Head of caudate nucleus (tissue), 42 donors: ENCODE measurements at places on chromosomes 13 and 19.
A peak's percentile ranks its signal among the peaks of the same experiment; 100 is the strongest.

DNA sequence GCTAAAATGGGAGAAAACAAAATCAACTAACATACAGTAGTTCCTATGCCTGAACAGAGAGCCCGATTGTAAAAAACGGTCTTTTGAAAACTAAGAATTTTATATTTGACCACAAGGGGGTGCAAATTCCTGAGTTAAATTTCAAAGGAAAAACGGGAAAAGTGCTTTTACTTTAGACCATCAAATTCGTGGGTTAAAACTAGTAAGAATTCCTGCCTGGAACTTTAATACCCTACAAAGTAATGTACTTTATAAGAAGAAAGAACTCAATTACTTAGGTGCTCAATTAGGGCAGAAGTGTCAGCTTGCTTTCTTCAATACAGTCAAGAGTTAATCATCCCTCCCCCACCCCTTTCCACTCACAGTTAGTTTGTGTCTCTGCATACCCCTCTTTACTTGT, 69.8 kb downstream of the KCNRG start:
- no peak for DNase-seq

DNA sequence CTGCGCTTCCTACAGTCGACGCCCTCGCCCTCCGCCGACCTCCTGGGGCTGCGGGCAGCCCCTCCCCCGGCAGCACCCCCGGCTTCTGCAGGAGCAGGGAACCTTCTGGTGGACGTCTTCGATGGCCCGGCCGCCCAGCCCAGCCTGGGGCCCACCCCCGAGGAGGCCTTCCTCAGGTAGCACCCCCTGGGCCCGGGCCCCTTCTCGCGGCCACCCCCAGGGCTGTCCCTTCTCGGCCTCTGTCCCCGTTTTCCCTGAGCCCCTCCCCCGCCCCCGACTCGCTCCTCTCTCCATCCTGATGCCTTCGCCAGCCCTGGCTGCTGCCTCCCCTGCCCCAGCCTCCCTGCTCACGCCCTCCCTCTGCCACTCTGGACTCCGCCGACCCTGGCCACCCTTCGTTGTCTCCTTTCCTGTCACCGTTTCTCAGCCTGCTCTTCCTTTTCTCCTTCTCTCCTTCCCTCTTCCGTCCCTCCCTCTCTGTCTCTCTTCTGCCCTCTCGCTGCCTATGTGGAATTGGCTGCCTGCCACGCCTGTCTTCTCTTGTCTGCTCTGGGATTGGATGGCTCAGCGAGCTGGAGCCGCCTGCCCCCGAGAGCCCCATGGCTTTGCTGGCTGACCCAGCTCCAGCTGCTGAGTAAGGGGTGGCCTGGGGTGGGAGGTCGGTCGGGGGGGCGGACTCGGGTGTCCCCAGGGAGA, 11.0 kb downstream of the FUZ start:
- peak; percentile 95 for DNase-seq

- no peak for DNase-seq
These were observed 34.7 kb upstream of the ESD start for GRCh38 chr13:46831588-46832194.

DNA sequence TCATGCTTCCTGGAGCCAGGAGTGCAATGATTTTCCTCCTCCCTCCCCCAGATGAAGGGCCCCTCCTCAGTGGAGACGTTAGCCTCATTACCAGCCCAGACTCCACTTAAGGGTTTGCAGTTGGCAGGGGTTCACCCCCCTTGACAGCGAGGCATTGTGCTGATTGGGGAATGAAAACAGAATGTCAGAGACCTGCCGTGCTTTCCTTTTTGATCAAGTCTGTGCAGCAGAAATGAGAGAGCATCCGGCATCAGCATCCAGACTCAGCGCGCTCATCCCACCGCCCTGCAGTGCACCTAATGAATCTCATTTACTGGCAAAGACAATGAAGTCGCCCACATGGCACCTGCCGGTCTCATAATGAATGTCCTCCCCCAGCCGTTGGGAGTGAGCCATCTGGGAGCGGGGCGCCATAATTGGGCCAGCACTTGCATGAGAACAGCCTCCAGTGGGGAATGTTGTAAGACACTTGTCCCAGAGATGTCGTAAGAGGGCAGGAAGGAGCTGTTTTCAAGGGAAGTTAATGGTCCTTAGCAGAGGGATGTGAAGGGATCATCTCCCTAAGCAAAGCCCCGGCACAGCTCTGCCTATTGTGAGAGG, 98.3 kb upstream of the UQCRFS1 start:
- DNase-seq, result no peak

DNA sequence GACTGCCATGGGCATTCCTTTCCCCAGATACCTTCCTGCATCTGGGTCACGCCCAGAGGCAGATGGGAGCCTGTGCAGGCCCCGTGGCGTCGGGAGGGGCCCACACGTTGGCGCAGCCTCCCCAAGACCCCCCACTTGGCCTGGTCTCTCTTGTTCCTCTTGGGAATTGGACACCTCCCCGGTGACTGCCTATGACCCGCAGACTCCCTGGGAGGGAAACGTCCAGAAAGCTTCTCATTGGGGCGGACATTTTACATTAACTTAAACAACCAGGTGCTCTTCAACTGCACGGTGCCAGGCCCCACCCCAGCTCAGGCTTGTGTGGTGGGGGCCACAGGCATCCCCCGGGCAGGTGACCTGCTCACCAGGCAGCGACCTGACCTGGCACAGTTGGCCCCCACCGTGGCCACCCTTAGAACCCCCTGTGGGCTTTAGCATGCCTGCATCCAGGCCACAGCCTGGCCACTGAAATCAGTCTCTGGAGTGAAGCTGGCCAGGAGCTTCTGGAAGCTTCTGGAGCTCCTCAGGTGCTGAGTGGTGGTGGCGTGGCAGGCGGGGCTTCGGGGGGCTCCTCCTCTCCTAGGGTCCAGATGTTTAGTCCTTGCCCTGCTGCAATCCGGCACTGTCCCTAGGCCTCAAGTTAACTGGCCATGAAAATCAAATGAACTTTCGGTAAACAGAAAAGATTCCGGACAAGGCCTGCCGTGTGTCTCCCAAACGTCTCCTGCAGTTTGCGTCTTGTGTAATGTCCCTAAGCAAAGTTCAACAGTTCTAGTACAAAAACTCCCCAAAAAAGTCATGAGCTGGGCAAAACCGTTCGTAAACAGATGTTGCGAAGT, 8.5 kb upstream of the PROZ start:
- no peak for DNase-seq

- DNase-seq, result no peak
These were observed 1.2 kb downstream of the KCNRG start for GRCh38 chr13:50016444-50016843.

GRCh38 chr19:50266896-50267295, 62.3 kb downstream of the KCNC3 start:
- no peak for DNase-seq

- DNase-seq, result no peak
These were observed 7.8 kb upstream of the LYPD5 start for GRCh38 chr19:43809762-43810696.

DNA sequence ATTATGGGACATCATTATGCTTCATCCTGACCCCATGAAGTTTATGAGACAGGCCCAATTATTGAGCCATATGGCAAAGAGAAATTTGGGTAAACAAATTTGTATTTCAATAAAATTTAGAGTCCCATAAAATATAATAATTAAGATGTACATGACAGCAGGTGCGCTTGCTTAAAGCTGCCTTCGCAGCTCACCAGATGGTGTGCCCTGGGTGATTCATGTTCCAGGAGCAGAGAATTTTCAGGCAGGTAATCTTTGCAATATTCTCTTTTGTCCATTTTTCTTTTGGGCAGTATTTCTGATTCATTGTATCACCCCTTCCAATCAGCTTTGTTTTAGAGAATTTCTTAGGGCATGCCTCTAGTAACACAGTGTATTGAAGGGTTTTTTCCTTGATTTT, 39.5 kb upstream of the WASF3 start:
- no peak for DNase-seq

- DNase-seq, result no peak
These were observed 4.7 kb upstream of the GNA15 start for GRCh38 chr19:3131168-3131567.

DNA sequence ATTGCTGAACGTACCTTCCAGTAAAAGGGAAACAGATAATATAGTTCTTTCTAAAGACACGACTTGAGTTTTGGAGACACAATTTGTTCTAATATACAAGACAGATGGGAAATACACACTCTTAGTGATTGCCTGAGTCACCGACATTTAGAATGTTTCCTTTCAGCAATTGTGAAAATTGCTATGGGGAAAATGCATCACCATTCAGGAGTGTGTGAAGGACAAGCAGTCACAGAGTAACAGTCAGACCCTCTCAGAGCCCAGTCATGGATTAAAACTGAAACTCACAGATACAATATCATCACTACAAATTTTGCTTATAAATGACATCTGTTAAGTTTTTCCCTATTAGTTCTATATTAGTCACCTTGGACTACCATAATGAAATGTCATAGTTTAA, 286.1 kb downstream of the SPRY2 start:
- no peak for DNase-seq

- DNase-seq, result no peak
These were observed 3.6 kb downstream of the POU4F1 start for GRCh38 chr13:78599645-78600279.

GRCh38 chr19:47491358-47492136, 7.5 kb upstream of the KPTN start:
- DNase-seq, result no peak

GRCh38 chr19:1690699-1691307, 38.4 kb upstream of the TCF3 start:
- DNase-seq, result no peak

DNA sequence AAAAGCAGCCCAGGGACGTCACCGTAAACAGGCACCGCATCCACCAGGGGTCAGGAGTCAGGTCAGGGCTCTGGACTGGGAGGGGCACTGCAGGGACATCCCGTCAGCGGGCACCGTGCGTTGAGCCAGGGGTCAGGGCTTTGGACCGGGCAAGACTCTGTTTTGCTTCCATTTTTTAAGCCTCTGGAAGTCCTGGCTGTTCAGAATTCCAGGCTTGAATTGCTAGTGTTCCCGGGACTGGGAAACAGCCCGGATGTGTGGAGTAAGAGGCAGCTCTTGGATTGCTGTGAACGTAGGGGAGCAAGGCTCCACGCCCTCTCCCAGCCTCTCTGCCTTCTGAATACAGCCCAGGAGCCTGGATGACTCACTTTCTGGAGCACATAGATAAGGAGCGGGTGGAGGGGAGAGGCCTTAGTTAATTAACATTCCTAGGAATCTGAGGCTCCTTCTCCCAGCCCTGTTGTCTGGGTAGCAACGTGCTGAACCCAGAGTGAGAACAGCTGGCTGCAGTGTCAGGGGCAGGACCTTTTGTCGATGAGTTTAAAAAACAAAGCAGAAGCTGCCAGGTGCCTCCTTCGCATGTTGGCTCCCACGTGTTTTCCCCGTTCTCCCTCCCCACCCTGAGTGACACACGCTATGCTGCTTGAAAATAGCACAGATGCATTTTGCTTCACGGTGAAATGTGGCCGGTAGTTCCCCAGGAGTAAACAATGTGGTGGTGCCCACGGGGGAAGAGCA, 21.9 kb downstream of the ATP11A start:
- DNase-seq, result peak; percentile 70

DNA sequence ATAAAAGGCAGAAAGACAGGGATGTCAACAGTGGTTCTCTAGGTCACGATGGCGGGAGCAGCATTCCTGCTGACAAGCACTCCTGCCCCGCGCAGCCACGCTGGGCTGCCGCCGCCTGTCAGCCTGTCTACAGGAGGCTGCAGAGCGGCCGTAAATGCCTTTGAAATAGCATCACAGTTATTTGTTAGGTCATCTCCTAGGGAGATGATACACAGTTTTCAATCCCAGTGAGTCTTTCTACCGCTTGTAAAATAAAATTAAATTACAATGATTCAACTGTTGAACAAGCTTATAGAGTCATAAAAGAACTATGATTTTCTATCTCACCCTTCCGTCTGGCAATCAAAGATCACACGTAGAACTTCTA, 7.3 kb upstream of the SLC7A9 start:
- DNase-seq, result no peak

DNA sequence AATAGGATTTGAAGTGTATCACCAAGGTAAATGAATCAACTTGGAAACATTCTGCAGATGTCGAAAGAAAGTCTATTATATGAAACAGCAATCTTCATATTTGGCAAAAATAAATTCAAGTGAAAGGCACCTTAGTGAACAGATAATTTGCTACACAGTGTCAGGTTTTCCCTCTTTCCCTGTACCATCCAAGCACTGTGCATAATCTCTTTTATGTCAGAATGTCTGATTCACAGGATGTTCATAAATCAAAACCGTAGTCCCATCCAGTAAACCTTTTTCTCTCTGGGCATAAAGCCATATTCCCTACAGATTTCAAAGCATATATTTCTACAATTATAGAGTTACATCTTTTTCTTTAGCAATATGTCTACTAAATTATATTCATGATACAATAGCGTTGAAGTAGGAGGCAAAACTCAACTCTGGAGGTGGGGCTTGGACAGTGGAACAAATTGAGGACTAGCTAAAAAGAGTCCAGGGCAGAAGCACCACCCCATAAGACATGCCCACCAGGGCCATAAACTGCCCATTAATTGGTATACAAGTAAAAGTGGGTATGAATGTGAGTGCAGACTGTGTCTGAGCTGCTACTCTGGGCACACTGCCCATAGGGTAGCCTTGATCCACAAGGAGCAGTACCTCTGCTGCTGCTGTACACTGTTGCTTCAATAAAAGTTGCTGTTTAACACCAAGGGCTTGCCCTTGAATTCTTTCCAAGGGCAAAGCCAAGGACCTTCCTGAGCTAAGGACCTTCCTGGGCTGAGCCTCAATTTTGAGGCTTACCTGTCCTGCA, 72.1 kb upstream of the MYCBP2 start:
- DNase-seq, result no peak

DNA sequence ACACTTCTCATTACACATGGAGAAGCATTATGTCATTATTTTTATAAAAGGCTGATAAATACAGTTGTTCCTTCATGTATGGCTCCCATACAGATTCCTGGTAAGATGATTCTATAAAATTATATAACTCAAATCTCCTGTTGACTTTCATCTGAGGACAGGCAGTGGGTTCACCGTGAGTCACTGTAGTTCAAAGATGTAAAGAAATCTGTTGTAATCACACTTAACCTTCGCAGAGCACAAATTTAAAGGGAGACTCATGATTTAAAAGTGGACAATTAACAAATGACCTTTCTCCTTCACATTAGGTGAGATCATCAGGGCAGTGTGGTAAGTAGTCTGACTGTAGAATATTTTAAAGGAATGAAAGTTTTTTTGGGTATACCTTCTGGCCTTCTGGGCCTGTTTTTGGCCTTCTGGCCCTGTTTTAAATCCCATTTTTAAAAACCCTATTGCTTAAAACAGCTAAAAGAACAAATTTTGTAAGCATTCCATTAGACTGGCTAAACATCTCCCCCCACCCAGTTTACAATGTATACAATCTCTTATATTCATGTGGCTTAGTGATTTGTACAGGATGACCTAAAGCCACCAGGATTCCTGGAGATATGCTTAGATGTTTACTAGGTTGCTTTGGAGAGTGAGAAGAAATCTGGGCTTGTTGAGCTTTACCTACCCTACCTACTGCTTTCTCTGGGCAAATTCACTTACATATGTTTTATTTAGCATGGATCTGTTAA, 171.2 kb downstream of the ITGBL1 start:
- DNase-seq, result no peak

DNA sequence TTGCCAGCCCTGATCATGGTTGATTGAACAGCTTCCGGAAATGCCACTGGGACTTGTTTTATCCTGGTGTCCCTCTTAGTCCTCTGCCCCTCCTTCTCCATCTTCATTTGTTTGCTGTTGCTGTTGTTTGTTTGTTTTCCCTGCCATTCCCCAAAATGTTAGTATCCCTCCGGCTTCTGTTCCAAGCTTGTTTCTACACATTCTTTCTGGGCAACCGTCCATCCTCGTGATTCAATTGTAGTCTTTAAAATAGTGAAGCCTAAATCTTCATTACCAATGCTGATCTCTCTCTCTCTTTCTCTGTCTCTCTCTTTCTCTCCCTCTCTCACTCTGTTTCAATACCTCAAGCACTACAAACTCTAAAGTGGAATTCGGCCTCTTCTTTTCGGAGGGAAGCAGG, 649.3 kb upstream of the ARGLU1 start:
- no peak for DNase-seq
